ENCODE measurements at places on chromosomes 16 and 17.
A peak's percentile ranks its signal among the peaks of the same experiment; 100 is the strongest.

- DNase-seq, result peak; percentile 83
Observed at GRCh38 chr16:70746708-70747424, 54.1 kb downstream of the VAC14 start.

- DNase-seq, result no peak
Observed at GRCh38 chr16:81491541-81492188, 47.1 kb downstream of the CMIP start.

DNA sequence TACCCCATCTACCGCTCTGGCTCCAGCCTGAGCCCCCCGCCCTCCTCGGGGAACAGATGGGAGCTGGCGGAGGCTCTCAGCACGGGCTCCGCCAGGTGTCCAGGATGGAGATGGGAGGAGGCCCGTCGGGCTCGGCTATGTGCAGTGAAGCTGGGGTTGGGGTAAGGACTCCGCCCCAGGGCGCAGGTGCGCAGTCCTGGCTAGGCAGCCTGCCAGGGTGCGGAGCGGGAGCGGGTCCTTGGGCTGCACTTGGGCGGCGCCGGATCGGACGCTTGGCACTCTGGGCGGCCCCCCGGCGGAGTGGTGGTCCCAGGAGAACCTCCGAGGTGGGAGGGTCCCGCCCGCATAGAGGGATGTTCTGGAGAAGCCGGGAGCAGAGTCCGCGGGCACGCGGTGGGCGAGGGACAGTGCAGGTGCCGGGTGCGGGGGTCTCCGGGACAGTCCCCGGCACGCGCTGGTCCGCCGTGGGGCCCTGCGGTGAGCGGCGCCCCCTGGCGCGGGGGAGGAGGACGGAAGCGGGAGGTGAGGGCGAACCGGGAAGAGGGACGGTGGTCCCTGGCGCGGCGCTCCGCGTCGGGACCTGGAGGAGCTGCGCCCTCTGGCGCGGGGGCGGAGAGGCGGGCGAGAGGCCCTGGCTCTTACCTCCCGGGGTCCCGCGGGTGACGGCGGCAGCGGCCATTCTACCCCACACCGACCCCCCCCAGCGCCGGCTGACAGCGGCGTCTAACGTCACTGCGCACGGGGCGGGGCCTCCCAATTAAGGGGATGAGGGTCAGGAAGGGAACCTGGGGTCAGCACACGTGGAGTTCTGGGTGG lies at the start of gene CAMTA2:
TSS of gene CAMTA2 (minus strand) at position 725 of the 816 bp plus-strand sequence. CDS start 1,453 bp downstream, outside the sequence.
- peak; percentile 47 for DNase-seq

- no peak for DNase-seq
Observed at GRCh38 chr16:67734731-67735201, 15.7 kb upstream of the GFOD2 start.

DNA sequence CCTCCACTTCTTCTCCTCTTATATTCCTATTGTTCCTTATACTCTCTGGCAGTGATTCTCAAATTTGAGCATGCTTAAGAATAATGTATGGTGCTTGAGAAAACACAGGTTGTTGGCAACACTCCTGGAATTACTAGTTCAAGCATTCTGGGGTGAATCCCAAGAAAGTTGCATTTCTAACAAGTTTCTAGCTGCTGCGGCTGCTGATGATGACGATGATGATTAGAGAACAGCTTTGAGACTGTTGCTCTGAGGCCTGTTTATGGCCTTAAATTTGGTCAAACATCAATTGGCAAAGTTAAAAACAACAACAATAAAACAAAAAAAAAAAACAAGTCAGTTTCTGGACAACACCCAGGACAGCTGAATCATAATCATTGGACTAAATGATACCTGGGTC lies 961.9 kb downstream of the CDH11 start:
- no peak for DNase-seq

GRCh38 chr16:53714205-53715022 lies 10.5 kb downstream of the FTO start:
- no peak for DNase-seq

GRCh38 chr16:3259836-3260235 lies 3.4 kb upstream of the MEFV start:
- DNase-seq, result no peak

- DNase-seq, result no peak
Observed at GRCh38 chr17:16924696-16925440, 47.0 kb downstream of the TNFRSF13B start.

DNA sequence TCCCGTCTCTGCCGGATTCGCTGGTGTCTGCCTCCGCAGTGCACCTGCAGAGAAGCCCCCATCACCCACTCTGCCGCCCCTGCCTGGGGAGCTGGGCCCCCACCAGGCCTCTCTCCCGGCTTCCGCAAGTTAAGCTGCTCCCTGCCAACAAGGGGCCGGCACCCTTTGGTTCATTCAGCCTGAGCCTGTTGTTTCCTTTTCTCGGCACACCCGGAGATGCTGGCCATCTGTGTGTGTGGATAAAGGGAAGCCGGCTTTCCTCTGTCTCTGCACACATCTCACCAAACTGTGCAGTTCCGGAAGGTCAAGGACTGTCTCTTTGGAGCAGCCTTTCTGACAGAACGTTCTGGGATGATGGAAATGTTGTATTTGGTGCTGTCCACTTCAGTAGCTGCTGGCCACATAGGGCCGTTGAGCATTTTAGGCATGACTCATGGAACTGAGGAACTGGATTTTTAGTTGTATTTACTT lies 6.8 kb downstream of the MAPK8IP3 start:
- no peak for DNase-seq

GRCh38 chr17:50199803-50200456 lies 1.5 kb downstream of the COL1A1 start:
- peak; percentile 95 for DNase-seq

- DNase-seq, result no peak
Observed at GRCh38 chr16:85428899-85429775, 184.0 kb upstream of the GSE1 start.

DNA sequence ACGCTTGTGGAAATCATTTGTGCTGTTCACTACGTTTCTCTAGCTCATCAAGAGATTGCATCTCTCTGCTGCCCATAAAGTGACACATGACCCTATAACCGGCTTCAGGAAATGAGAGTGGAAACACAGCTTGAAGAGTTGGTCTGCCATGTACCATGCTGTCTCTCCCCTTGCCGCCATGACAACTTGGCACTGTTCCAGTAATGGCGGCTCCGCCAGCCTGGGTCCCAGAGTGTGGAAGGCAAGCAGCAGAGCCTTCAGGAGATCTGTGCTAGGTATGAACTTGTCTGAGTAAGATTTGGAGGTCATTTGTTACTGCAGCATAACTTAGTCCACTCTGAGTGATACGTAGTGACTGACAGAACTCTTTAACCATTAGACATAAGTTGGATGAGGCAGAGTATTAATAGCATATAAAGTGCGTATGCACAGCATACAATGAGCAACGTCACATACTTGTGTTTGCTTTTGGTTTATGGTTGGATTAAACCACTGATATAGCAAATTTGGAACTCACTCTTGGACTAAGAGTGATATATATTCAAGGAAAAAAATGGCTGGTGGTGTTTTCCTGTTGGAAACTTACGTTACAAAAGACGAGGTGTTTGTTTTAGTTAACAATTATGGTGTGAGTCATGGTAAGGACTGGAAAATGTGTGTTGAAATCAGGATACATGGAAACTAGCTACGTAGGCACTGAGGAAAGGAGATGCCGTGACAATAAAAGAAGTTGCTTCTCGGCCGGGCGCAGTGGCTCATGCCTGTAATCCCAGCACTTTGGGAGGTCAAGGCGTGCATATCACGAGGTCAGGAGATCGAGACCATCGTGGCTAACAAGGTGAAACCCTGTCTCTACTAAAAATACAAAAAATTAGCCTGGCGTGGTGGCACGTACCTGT lies 24.4 kb upstream of the PMP22 start:
- no peak for DNase-seq

DNA sequence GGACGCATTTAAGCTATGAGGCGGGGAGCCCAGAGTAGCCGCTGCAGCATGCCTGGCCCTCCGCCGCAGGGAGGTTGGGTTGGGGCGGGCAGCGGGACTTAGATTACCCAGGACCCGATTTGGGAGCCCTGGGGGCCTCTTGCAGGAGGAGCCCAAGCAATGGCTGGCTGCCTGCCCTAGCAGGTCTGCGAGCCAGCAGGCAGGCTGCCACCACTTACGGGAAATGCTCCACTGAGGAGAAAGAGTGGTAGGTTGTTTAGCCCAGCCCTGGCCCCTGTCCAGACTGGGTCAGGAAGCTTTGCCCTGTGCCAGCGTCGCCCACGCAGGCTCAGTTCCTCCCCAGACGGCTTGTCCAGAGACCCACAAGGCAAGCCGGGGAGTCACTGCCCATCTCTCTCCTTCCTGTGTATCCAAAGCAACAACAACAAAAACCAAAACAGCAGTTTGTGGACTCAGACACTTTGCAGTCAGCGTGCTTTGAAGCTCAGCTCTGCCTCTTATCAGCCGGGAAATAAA lies 10.3 kb upstream of the TVP23A start:
- peak; percentile 67 for DNase-seq

DNA sequence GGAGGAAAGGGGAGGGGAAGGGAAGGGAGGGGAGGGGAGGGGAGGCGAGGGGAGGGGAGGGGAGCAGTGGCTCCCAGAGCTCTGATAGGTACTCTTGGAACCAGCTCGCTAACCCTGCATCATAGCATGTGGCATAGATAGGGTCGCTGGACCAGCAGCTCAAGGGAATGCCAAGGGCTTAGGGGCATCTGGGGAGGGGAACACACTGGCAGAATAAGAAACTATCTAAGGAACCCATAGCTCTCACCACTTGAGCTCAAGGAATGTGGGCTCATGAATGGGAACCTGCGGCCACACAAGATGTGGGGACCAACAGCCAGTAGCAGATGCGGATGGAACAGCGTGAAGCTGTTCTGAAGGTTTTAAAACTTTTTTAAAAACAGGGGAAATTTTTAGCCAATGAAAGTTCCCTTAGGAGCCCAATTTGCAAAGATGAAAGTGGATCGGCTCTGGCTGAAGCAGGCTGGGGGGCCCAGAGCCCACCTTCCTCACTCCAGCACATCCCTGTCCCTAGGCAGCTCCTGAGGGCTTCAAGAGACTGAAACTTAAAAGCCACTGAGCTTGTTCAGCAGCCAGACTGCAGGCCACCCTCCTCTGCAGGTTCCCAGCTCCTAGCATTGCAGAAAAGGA lies 46.9 kb downstream of the PIMREG start:
- DNase-seq, result no peak

DNA sequence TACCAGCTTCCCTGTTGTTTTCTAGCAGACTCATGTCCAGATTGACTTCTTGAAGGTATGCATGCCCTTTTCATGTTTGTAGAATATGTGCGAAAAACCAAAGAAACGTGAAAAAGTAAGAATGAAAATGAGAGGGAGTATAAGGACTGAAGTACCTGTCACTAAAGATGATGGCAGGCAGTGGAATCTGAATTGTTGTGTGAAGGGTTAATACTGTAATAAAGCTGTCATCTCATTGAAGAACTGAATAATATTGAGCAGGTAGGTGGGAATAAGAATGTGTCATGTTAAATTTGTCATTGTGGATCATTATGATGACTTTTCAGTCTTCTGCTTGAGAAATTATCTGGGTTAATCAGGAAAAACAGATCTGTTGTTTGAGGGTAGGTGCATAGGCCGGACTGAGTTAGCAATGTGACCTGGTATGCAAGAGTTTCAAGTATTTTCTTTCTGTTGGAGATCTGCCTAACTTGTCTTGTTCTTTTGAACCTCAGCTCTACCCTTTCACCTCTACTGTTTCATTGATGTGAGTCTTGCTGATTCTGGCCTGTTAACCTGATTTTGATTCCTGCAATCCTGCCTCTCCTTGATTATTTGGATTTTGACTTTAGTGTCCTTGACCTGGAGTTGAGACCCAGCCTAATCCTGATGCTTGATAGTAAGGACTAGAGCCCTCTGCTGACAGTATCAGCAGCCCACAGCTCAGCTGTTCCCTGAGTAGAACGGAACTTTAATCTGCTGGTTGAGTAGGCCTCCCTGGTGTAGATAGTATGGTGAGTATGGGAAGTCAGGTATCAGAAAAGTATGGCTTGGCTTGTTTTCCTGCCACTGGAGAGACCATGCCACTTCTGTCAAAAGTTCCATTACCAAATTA lies 64.6 kb downstream of the MAP2K4 start:
- DNase-seq, result no peak

DNA sequence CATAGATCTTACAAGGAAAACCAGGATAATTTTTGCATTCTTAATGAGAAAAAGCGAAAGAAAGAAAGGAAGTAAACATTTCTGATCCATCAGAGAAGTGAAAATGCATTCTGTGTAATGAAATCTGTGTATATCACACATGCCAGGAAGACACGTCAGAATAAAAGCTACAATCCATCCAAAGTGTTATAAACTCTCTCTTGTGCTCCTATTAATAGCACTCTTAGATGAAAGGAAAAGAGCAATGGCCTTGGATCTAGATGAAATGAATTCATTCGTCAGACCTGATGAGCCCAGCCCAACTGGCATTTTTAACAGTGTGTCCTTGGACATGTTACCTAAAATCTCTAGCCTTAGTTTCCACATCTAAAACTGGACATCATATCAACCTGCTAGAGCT lies 885.5 kb downstream of the CDH11 start:
- no peak for DNase-seq

GRCh38 chr16:19415461-19415860 lies 2.2 kb upstream of the TMC5 start:
- DNase-seq, result no peak

DNA sequence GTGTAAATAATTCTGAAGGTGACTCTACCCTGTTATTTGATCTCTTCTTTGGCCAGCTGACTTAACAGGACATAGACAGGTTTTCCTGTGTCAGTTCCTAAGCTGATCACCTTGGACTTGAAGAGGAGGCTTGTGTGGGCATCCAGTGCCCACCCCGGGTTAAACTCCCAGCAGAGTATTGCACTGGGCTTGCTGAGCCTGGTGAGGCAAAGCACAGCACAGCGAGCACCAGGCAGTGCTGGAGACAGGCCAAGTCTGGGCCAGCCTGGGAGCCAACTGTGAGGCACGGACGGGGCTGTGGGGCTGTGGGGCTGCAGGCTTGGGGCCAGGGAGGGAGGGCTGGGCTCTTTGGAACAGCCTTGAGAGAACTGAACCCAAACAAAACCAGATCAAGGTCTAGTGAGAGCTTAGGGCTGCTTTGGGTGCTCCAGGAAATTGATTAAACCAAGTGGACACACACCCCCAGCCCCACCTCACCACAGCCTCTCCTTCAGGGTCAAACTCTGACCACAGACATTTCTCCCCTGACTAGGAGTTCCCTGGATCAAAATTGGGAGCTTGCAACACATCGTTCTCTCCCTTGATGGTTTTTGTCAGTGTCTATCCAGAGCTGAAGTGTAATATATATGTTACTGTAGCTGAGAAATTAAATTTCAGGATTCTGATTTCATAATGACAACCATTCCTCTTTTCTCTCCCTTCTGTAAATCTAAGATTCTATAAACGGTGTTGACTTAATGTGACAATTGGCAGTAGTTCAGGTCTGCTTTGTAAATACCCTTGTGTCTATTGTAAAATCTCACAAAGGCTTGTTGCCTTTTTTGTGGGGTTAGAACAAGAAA lies 5.1 kb downstream of the STH start:
- peak; percentile 55 for DNase-seq

GRCh38 chr16:89721546-89722391 lies 432 bp downstream of the ZNF276 start:
- no peak for DNase-seq
